Left kidney (tissue), 8 donors: ENCODE measurements at places on chromosomes 3 and 15. TPM values are rescaled to one million over a fixed set of nuclear protein-coding genes. Genes with fewer than 3 reads are reported as not detected.

- no peak for DNase-seq
Observed at GRCh38 chr3:48026951-48027908, 11.0 kb upstream of the MAP4 start.

Gene FYCO1
- polyA plus RNA-seq, result 17.5 TPM

- DNase-seq, result no peak
Observed at GRCh38 chr3:64905906-64906410, 218.2 kb upstream of the ADAMTS9 start.

Gene CA12
- polyA plus RNA-seq, result 151 TPM

- no peak for DNase-seq
Observed at GRCh38 chr15:69663441-69663840, 210.8 kb downstream of the RPLP1 start.

Gene SGO1
- polyA plus RNA-seq, result 14.1 TPM

- DNase-seq, result no peak
Observed at GRCh38 chr3:67832817-67833216, 178.4 kb upstream of the SUCLG2 start.

- DNase-seq, result no peak
Observed at GRCh38 chr3:10137178-10137577, 4.4 kb upstream of the VHL start.

- no peak for DNase-seq
Observed at GRCh38 chr3:76638006-76638405, 401.9 kb upstream of the ROBO2 start.

DNA sequence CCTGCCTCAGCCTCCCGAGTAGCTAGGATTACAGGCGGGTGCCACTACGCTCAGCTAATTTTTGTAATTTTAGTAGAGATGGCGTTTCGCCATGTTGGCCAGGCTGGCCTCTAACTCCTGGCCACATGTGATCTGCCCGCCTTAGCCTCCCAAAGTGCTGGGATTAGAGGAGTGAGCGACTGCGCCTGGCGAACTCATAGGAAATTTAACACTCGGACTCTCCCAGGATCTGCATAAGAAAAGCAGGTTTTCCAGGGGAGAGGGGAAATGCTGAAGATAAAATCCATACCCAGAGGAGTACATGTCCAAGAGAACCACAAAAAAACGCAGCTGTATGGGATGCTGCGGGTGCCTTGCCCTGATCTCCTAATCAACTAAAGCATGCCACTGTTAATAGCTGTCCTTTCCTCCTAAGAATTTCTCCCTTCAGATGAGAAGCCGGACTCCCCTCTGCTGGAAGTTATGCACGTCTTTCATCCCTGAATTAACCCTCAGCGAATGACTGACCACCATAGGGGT lies 25.3 kb upstream of the TGFBR2 start:
- DNase-seq, result no peak

- DNase-seq, result no peak
Observed at GRCh38 chr3:71391361-71391760, 192.2 kb downstream of the FOXP1 start.

Gene FBXO40
- polyA plus RNA-seq, result 0.02 TPM

GRCh38 chr3:46659285-46659684 lies 34.2 kb downstream of the ALS2CL start:
- DNase-seq, result no peak

DNA sequence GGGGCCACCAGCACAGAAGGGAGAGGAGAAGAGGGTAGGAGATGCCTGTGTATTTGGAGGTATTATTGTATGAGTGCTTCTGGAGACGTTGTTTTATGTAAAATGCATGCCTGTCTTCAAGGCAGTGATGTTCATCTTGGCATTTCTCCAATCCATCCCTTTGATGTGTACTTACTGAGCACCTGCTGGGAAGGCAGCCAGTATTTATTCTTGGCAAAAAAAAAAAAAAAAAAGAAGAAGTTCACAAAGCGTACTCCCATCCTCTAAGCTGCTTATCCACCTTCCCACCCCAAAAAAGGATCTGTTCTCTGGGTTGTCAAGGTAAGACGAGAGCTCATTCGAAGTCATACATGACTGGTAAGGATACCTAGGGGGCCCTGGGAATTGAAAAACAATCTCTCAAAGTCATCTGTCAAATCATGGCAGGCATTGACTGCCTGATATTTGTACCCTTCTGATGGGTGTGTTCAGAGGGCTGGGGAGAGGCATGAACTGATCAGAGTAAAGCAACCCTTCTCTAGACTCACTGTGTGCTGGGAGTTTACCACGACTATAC lies 30.0 kb upstream of the SLC6A1 start:
- DNase-seq, result no peak

DNA sequence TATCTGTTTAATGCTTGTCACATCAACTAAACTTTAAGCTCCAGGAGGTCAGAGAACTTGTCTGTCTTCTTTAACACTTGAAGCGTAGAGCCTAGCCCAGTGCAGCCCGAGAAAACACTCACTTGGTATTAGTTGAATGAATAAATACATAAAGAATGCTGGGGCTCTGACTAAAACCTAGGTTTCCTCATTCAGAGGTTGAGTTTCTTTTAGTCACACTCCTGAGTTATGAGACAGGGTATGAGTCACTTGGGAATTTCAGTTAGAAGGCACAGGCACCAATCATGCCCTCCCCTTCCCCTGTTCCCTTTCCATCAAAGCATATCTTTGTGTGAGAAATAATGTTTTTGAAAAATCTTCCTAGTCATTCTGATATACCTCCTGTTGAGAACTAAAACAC lies 589.8 kb upstream of the DPPA4 start:
- DNase-seq, result no peak

- DNase-seq, result no peak
Observed at GRCh38 chr3:143367171-143367570, 247.6 kb downstream of the CHST2 start.

DNA sequence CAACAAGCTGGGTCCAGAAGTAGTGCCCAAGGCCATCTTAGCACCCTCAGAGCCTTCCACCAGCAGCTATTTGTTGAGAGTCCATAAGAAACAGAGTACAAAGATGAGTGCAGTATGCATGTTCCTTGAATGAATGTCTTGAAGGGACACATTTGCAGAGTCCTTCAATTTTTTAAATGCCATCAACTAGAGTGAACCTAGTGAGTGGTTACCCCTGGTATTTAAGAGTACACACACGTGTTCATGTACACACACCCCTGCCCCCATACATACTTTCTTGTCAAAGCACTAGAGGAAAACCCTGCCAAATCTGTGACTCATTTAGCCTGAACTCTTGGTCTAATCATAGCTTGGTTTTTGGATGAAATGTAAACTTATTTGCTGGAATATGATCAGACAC lies 84.5 kb upstream of the GALNT15 start:
- no peak for DNase-seq

- DNase-seq, result no peak
Observed at GRCh38 chr3:160331127-160331937, 67.7 kb downstream of the IFT80 start.

GRCh38 chr3:182412066-182412465 lies 381.2 kb upstream of the ATP11B start:
- no peak for DNase-seq
